ENCODE measurements at places on chromosomes 3 and 15.

DNA sequence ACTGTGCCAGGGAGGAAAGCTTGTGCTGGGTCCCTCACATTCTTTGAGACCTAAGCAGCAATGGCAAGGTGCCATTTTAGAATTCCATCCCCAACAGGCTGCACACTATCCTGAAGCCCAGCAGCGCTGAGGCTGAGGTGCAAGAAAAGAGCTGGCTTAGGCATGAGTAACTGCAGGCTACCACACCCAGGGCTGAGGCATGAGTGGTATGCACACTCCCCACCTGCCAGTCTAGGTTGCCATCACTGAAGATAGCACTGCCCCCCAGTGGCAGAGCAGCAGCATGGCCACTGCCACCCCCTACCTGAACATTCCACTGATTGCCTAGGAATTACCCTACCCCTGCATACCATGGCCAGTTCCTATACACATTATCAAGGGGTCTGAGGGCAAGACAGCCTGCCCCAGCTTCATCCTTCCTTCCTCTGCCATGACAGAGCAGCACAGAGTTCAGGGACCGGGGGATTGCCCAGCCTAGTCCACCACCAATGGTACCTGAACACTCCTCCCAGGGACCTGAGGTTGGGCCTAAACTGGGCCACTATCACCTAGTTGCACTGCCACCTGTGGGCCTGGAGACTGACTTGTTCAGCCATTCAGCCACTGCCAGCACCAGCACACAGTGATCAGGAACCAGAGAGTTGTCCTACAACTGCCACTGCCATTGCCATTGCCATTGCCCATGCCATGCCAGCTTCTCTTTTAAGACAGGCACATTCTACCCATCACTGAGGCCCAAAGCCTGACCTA is 129.8 kb downstream of the SATB1 start:
- peak; percentile 61 for DNase-seq

DNA sequence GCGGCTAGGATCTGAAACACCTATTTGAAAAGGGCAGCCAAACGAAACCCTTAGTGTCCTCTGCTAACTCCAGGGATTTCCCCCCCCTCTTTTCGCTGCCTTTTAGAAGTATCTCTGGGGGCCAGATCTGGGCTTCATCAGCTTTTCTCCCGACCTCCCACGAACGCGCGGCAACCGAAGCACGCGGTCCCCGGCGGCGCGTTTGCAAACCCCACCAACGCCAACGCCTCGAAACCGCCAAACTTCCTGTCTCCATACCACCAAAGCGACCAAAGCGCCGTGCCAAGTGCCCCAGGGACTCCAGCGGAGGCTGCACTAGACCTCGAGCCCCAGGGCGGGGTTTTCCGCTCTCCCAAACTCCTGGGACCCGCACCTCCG is 155.8 kb upstream of the FRMD4B start:
- DNase-seq: no peak

DNA sequence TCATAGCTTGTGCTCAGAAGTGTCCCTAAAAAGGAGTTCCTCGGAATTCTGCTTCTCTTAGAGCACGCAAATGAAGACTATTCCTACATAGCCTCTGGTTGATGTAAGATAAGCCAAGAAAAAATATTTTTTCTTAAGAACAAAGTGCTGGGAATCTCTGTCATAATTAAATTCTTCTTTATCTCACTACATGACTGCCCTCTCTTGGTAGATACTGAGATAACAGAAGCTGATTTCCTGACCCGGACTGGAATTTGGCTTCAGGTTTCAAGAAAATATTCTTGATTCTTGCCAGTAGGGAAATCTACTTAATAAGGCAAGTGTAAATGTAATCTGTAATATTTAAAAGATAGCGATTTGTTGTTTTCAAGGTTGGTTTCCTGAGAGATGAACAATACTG is 31.3 kb upstream of the SETMAR start:
- DNase-seq: peak; percentile 30

DNA sequence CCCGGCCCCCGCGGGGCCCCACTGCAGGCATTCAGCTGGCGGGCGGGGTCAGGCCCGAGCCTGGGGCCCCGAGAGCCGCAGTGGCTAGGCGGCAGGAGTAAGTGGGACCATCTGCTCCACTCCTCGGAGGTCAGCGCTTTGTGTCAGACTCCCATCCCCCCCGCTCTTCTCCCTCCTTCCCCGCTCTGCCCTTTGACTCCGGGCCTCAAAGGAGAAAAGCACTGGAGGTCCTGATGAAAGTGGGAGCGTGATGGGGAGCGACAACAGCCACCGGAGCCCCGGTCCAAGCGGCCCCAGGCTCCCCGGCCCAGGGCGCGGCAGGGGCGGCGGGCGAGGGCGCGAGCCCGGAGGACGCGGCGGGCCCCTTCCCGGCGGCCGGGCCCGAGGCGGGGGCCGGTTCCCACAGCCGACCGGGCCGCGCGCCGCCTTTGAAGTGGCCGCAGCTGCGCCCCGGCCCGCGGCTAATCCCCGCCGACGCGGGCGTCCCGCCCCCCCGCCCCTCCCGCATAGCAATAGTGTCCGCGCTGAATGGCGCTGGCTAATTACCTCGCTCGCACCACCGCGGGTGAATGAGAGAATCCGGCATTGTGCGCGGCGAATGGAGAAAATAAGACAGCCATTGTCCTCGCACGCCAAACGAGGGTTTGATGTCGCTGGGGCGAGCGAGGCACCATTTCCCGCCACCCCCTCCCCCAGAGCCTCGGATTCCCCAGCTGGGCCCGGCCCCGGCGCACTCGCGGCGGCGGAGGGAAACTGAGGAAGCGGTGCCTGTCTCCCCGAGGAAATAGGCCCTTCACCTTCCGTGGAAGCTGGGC is 22.4 kb downstream of the IGDCC3 start:
- DNase-seq: no peak

GRCh38 chr3:33798113-33798417 is 365 bp upstream of the PDCD6IP start:
- DNase-seq: no peak

- DNase-seq: peak; percentile 57
Measured at GRCh38 chr3:101813817-101814440, 34.9 kb downstream of the NXPE3 start.

- peak; percentile 60 for DNase-seq
Measured at GRCh38 chr3:38524141-38524739, 28.1 kb downstream of the EXOG start.

GRCh38 chr15:31034152-31034551 is 42.7 kb upstream of the MTMR10 start:
- peak; percentile 57 for DNase-seq

DNA sequence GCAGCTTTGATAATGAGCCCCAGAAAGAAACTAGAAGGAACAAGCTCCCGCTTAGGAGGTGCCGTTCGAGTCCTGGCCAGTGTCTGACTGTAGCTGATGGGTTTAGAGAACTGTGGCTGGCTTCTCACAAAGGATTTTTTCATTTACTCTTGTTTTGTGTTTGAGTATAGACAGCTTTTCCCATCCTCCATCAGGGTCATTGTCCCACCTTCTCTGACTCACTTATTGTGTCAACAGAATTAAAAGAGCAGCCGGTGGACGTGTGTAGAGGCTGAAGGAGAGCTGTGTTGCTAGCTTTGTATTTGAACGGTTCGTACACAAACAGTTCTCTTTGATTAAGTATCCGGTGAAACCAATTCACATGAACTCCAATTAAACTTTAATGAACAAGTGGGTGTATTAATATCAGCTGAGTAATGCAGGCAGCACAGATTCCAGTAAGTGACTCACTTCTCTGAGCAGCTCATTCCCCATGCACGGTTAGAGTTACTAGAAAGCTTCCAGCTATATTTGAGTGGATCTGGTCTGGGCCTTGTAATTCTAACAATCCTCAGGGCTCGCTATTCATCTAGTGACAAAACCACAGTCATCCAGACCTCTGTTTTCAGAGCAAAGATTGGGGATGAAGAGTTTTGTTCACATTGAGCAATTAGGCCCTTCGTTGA is 141.0 kb downstream of the LPP start:
- peak; percentile 99 for DNase-seq

DNA sequence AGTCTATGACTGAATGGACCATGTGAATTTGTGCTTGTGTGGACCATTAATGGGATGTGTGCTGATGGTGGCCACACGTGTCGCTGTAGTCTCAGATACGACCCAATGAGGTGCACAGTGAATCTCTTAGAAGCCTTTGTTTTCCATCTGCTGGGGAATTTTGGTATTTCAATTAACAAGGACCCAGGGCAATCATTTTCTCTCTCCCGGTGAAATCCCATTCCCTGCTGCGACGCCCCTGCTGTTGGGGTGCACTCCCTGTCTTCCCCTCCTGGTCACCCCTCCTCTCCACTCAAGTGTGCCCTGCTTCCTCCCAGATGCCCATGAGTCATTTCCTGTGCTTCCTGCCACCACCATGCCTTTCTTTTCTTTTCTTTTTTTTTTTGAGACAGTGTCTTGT is 32.7 kb downstream of the EBLN2 start:
- peak; percentile 43 for DNase-seq

DNA sequence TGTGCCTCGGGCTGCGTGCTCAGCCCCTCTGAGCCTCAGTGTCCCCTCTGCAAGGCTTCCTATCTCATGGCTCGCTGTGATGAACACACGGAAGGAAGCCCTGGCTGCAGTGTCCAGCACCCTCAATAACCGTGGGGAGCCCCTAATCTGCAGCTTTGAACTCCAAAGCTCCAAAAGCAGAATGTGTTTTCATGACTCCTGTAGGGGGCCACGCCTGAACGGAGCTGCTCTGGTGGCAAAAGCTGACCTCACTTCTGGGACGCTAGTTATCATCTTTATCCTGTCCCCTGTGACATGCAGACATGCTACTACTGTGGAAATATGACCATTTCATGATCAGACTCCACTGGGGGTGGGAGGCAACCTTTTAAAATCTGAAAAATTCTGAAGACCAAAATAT is 98.8 kb downstream of the SEC22A start:
- DNase-seq: no peak

GRCh38 chr15:37788330-37788729 is 146.1 kb upstream of the TMCO5A start:
- no peak for DNase-seq

GRCh38 chr3:190227064-190227463 is 95.2 kb downstream of the CLDN1 start:
- no peak for DNase-seq

DNA sequence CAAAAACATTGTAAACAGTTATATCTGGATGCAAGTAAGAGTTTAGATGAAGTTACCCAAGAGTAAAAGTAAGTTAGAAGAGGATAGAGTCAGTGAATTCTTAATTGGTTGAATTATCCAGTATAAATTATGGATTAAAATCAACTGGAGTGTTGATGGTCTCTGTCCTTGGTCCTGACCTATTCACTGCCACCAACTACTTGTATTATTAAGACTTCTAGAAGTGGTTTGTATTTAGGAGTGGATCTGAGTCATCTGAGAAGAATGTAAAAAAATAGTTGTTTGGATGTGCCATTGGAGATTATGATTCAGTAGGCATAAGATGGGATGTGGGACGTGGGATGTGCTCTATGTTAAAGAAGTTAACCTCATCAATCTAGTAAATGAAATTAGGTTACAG is 86.4 kb downstream of the SYNPR start:
- peak; percentile 50 for DNase-seq

DNA sequence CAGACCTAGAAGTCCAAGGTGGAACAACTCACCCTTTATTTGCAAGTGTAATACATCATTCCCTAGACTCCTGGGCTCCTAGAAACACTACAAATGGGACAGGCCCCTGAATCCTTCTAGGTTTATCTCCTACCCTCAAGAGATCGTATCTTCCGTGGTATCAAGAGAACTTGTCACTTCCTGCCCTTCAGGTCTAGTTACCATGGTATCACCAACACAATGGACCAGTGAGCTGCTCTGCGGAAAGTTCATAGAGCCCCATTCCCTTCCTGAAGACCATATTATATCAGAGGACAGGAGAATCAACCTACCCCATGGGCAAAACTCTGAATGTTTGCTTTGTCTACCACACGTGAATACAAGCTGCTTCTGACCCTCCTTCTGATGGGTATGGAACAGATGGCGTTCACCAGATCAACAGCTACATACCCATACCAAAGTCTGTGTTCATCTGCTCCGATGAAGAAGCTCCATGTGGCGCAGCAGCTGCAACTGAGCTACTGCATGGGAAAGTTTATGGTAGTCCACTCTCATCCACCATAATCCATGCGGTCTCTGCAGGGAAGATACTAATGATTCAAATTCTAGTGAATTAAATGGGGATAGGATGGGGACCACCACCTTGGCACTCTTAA is 84.6 kb upstream of the KLF13 start:
- DNase-seq: no peak

DNA sequence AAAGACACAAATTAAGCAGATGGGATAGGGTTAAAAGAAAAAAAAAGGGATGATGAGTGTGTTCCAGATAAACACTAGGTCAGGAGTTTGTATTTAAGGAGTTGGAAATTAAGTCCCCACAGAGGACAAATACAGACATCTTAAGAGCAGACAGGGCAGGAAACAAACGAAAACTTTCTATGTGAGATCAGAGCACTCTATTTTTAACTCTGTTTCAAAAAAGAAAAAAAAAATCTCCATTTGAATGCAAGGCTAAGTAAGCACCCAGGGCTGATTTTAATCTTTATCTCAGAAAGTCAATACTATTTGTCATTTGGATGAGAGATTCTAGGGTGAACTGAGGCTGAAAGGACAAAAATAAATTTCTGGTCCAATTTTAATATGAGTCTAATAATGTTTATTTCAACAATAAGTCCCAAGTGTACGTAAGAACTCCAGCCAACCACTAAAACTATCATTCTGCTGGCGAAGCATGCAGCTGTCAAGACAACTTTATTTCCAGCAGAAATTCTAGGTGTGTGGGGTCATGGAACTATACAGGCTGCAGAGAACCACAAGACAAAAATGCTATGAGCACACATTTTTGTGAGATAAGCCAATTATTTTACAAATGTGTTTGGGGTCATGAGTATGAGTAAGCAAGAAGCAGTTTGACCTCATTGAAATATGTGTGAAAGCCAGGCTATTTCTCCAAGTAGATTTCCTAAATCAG is 186.1 kb downstream of the FMN1 start:
- peak; percentile 85 for DNase-seq

GRCh38 chr15:65416845-65417416 is 5.8 kb downstream of the IGDCC4 start:
- DNase-seq: peak; percentile 30

DNA sequence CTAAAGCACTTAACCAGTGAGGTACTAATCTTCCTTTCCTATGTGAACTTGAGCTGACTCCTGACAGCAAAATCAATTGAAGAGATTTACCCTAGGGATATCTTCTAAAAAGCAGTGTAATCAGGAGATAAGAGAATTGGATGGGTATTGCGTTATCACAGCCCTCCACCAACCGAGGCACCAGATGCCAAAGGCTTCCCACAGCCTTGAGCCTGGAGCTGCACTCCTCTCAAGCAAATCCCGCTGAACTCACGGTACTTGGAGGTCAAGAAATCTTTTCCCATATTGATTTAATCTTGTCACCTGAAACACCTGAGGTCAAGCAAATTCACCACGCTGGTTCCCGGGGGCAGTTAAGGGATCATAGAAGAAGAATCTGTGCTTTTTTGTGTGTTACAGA is 346.8 kb downstream of the TBL1XR1 start:
- DNase-seq: no peak

DNA sequence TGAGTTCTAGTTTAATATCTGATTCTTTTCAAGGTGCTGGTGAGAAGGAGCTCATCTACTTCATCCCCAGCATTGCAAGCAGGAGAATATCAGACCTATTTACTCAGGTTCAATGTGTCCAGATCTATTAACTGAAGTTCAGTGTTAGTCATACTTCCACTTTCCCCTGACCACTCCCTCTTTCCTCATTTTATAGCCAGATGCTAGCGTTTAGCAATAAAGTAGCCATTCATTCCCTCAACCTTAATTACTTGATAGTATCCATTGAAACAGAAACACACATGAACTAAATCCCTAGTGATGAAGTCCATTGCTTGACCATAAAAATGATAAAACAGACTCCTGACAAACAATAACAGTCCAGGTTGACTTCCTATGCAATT is 60.0 kb downstream of the RPL22L1 start:
- DNase-seq: peak; percentile 69

Measured in EH (cell line).